ENCODE measurements at places on chromosomes 5 and 9.
A peak's percentile ranks its signal among the peaks of the same experiment; 100 is the strongest.

GRCh38 chr5:53991942-53992341 lies 318.4 kb downstream of the ARL15 start:
- no peak for DNase-seq

GRCh38 chr9:20292002-20292401 lies 330.3 kb downstream of the MLLT3 start:
- no peak for DNase-seq

DNA sequence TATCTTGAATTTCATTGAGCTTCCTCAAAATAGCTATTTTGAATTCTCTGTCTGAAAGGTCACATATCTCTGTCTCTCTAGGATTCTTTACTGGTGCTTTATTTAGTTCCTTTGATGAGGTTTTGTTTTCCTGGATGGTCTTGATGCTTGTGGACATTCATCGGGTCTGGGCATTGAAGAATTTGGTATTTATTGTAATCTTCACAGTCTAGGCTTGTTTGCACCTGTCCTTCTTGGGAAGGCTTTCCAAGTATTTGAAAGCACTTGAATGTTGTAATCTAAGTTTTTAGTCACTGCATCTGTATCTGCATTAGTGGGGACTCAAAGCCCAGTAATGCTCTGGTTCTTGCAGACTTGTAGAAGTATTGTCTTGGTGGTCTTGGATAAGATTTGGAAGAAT lies 47.8 kb downstream of the SMIM15 start:
- DNase-seq = no peak

GRCh38 chr5:3199962-3200755 lies 395.5 kb upstream of the IRX1 start:
- no peak for DNase-seq

DNA sequence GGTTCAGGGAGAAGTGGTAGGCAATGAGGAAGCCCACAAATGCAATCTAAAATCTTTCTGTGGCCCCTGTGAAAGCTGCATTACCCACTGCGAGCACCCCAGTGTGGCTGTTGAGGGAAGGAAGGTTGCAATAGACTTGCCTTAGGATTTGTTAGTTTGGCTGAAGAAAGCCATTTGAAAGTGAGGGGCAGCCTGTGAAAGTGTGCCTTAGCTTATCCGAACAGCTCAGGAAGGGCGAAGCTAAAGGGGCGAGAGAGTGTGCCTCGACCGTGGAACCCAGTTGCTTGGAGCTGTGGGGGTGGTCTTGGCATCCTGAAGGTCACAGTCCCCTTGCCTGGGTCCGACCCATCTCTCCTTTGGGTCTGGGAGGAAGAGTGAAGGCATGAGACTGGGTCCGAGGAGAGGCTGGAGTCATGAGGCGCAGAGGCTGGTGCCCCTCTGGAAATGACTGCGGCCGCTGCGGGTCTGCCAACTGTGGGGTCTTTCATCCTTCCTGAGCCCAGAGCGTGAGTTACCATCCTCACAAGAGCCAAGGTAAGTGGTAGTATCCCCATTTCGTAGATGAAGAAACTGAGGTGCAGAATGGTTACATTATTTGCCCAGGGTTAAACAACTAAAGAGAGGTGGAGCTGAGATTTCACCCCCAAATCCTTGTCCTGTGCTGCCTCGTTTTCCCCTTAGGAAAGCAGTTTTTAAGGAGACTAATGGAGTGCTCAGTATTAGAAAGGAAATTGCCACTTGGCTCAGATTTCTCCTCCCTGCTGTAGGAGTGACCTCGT lies 24.4 kb downstream of the SLC25A25 start:
- no peak for DNase-seq

DNA sequence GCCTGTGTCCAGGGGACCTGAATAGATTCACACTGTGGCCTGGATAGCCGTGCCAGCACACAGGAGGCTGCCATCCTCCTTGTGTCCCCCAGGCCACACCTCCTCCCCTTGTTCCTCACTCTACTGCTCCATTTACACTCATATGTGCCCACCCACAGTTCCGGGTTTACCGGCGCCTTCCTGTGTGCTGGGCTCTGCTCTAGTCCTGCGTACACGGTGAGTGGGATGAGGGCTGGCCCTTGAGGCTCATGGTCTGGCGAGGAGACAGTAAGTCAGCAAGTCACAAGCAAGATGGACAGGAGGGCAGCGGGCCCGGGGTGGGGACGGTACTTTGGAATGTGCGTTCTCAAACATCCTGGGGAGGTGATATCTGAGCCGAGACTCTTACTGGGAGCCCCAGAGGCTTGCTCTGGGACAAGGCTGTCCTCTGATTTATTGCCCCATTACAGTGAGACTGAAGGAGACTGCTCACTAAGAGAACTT lies 32.4 kb upstream of the NXNL2 start:
- no peak for DNase-seq

DNA sequence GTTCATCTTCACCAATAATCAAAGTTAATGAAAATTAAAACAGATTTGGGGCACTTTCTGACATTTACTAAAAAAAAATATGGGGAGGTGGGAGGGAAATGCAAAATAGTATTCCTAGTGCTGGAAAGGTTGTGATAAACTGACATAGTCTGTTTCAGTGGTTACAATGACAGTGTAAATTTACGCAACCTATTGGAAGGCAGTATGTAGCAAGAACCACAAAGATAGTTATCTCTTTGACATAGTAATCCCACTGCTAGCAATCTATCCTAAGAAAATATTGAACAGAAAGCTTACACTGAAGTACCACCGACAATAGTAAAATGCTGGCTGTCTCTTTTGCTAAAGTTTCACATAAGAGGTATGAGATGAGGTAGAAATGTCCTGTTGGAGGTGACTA lies 15.1 kb upstream of the EPB41L4B start:
- no peak for DNase-seq

GRCh38 chr5:54719384-54720283 lies 202.1 kb downstream of the SNX18 start:
- no peak for DNase-seq

DNA sequence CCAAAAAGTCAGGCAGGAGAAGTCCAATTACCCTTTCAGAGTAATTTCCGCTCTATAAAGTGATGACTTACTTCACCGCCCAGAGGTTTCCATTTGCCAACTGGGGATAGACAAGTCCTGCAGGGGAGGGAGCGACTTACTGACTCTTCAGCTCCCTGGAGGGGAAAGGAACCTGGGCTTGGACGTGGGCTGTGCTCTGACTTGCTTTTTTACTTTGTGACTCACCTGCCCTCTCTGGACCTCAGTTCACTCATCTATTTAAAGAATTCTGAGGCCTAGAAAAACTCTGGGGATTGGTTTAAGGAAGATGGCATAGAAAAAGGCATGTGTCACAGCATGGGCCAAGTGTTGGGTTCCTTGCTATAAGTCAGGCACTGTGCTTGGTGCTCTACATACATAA lies 180.4 kb upstream of the TRIM32 start:
- DNase-seq = no peak

- DNase-seq = no peak
Measured at GRCh38 chr9:14715102-14715501, 7.4 kb downstream of the CER1 start.

- peak; percentile 34 for DNase-seq
Measured at GRCh38 chr9:131478421-131478868, 24.3 kb upstream of the POMT1 start.

GRCh38 chr5:72032788-72033187 lies 74.5 kb upstream of the MAP1B start:
- DNase-seq = no peak

DNA sequence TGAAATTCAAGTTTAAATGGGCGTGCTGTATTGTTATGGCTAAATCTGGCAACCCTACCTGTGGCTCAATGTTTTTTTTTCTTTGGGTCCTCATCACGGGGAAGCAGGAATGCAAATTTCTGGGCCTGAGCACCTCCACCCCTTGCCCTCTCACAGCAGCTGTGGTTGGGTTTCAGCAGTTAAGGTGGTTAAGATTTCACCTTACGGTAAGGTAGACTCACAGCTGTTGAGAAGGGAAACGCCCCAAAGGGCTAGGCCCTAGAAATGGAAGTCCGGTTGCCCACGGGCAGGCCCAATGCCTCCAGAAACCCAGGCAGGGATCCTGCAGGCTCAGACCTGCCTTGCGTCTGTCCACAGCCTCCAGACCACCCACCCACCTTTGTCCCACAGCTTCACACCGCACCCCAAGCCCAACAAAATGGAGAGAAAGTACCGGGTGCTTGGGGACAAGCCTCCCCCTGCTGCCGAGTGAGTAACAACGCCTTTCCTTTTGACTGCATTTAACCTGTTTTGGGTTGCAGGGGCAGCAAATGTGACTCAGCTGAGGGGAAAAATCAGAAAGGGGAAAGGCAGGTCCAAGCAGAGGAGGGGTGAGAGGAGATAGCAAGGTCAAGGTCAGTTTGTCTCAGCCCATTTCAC lies 48.1 kb upstream of the TDRD7 start:
- no peak for DNase-seq

DNA sequence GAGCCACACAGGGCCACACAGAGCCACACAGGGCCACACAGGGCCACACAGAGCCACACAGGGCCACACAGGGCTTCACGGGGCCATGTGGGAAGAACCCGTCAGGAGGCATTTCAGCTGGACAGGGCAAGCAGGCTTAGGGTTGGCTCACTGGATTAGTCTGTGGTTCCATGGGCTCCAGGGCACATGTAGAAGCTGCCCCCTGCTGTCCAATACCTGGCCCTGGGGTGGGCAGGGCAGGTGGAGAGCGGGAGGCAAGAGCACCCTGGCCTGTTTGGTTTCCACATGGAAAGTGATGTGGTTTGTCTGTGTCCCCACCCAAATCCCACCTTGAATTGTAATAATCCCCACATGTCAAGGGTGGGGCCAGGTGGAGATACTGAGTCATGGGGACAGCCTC lies 16.4 kb upstream of the LPCAT1 start:
- no peak for DNase-seq

DNA sequence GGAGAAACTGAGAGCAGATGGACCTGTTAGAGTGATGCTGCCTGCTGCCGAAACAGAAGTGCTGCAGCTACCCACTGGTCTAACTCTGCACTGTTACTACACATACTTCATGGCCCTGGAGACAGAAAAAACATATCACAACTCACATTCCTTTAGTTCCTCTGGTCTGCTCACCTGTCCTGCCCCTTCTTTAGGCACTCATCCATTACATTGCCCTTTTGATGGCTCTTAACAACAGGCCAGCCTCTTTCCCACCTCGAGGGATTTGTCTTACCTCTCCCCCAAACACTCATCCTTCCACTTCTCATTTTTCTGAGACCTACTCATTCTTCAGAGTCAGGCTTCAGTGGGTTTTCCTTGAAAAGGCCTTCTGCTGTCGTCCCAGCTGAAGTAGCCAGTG lies 49.2 kb downstream of the KCTD16 start:
- no peak for DNase-seq

GRCh38 chr9:89277454-89277853 lies 33.5 kb upstream of the CKS2 start:
- no peak for DNase-seq

- DNase-seq = no peak
Measured at GRCh38 chr5:139481122-139481533, 1.4 kb downstream of the STING1 start.

DNA sequence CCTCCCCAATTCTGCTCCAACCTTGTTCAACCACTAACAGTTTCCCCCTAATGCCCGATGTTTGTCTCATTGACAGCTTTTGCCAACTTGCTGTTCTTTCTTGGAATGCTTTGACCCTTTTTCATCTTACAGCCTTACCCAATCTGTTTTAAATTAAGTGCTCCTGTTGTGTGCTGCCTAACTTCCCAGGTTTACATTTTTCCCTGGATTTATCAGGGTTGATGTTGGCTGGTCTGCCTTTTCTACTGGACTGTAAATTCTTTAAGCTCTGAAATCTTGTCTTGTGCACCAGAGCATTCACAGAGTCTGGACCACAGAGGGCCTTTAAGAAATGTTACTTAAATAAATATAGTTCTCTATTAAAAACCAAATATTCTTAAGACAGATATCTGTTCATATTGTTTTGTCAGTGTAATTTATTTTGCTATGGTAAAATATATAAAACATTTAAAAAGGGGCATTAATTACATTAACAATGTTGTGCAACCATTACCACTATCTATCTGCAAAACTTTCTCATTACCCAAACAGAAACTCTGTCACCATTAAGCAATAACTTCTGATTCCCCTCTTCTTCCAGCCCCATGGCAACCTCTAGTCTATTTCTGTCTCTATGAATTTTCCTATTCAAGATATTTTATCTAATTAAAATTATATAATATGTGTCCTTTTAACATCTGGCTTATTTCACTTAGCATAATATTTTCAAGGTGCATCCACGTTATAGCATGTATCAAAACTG lies 73.0 kb downstream of the OSTF1 start:
- no peak for DNase-seq

GRCh38 chr5:41432481-41433253 lies 77.7 kb downstream of the PLCXD3 start:
- DNase-seq = no peak

GRCh38 chr9:113523421-113524141 lies 60.1 kb downstream of the RGS3 start:
- peak; percentile 68 for DNase-seq

GRCh38 chr5:110916381-110917049 lies 155.0 kb upstream of the TSLP start:
- DNase-seq = no peak

- DNase-seq = no peak
Measured at GRCh38 chr9:81614335-81614734, 75.0 kb downstream of the TLE1 start.

DNA sequence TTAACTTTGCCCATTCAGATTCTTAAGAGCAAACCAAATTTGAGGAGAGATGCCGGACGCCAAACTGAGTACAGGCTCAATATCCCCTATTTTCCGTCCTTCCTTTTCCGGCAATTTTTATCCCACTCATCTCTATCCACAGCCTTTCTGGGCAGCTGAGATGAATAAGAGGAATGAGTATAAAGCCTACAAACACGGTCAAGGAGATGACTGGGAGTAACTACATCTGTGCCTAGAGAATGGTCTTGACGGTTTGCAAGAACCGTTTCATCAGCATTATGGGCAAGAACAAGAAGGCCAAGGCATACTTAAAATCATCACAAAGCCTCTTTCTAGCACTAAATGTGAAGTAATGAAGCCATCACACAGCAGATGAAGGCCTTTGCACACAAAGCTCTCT lies 227.3 kb downstream of the DCP2 start:
- DNase-seq = no peak

DNA sequence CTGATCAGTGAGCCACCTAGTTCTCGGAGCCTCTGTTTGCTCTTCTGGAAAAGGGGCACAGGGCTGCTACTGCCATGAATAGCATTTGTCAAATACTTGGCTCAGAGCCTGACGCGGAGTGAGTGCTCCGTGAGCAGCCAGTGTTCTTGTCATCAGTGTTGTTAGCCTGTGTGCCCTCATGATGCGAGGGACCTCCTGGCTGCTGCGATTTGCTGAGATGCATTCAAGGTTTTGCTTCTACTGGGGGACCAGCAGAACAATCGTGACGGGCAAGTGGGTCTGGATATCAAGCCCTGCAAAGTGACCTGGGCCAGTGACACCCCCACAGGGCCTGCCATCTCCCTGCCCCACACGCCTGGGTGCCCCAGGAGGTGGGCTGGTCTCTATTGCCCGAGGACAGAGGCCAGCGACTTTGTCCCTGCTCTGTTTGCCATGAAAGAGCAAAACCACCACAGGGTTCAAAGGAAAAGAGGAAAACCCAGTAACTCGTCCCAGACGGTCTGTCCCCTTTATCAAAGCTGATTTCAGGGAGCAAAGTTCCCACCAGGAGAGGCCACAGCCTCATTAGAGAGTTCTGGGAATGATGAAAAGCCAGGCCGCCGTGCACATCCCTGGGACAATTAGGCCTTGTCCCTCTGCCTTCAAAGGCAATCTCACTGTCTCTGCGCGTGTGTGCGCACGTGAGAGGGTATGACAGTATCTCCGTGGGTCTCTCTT lies 86.5 kb upstream of the LMX1B start:
- no peak for DNase-seq

GRCh38 chr5:76403766-76404222 lies 709 bp downstream of the IQGAP2 start:
- peak; percentile 39 for DNase-seq
